ENCODE measurements at places on chromosomes 6 and 20.

GRCh38 chr6:1524040-1524480 lies 85.7 kb upstream of the FOXC1 start:
- peak; percentile 83 for DNase-seq

DNA sequence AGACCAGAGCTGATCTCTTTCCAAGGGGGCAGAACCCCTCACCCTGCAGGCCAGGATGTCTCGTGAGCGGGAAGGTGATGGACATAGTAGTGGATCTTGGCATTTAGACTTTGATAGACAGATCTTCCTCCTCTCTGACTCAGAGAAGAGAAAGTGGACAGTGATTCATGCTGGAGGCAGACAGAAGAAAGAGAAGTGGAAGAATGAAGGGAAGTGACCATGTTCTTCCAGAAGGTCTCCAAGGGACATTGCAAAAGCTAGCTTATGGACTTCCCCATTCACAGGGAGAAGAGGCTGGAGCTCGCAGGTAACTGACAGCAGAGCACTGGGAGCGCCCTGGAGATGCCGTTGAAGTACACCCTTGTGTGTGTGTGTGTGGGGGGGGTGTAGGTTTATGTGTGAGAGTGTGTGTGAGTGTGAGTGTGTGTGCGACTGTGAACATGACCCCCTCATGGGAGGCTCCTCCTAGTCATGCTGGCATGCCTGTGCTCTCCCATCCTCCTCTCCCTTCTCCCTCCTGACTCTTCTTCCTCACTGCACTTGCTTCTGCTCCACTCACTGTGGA lies 8.0 kb upstream of the RAET1L start:
- DNase-seq, result no peak

DNA sequence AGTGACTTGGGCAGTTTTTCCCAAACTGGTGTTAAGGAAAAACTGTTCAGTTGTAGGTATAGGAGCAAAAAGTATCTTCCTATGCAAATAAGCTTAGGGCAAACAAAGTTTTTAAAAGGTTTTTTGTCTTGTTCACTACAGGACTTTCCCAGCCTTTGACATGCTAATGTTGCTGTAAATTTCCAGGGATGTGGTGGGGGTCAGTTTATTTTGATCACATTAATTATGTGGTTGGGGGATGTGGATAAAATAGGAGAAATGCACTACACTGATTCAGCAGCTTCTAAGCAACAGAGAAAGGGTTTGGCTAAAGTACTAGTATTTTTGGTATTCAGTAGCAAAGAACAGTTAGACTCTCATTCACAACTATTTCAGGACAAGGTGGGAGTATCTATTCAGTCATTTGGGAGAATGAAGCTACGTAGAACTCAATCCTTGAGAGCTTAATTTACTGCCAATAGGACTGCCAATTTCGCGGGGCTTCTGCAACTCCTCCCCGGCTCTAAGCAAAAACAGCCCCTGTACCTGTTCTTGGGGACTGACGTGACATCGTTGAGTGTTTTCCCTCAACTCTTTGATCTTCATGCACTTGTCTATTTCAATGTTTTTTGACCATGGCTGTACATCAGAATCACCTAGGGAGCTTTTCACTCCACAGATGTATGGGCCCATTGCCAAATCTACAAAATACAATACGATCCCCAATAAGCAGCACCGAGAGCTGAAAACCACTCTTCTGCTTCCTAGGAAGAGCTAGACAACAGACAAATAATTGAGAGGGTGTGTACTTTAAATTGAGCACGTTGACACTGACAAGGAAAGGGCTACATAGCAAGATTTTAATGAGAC lies 94.8 kb upstream of the NHSL1 start:
- no peak for DNase-seq

- no peak for DNase-seq
These were observed 6.2 kb downstream of the CDH22 start for GRCh38 chr20:46302106-46302505.

GRCh38 chr6:144190080-144190479 lies 39.8 kb downstream of the STX11 start:
- no peak for DNase-seq

DNA sequence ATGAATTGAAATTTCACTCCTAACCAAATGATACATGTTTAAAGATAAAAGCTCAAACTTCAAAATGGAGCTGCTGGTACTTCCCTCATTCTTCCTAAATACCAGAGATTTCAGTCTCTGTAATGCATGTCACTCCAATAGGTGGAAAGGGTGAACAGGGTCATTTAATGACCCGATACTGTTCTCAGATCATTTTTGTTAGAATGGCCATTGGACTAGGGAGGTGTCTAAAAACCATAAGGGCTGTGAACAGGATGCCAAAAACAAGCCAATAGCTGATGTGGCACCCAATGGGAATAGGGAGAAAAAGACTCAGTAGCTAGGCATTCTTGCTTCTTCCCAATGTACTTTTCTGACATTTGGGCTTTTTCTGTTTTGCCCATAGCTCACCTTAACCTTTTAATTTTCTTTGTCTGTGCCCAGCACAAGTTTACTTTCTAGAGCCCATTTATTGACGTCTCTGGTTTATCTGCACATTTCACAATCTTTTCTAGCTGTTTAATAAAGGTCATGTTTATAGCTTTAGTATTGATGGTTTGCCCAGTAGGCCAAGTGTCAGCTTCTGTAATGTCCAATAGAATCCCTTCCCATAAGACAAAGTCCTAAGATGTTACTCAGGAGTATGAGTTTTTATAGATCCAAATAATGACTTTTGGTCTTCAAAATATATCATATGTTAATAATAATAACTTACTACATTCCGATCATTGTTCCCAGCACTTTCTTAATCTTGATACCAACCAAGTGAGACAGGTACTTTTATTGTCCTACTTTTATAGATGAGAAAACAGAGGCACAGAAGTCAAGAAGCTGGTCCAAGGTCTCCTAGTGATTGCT lies 24.3 kb upstream of the FLRT3 start:
- DNase-seq, result no peak

DNA sequence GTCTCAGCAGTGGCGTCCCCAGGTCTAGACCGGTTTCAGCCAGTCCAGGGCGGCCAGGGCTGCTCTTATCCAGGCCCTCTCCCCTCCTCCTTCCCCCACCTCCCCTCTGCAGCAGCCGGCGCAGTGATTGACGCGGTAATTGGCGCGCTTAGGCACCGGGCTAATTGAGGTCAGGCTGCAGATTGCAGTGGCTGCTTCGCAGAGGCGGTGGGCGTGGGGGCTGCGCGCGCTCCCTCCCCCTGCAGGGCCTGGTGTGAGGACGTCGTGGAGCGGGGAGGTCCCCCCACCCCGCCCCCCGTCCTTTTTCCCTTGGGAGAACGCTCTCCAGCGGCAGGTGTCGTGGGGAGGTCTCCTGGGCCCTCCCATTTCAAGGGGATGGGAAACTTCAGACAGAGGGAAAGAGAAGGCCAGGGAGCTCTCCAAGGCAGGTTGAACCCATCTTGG lies 70.4 kb upstream of the BLCAP start:
- DNase-seq, result no peak
